ENCODE measurements at places on chromosomes 2 and 18.

- no peak for DNase-seq
These were observed 262.0 kb downstream of the SLC8A1 start for GRCh38 chr2:40189881-40190280.

DNA sequence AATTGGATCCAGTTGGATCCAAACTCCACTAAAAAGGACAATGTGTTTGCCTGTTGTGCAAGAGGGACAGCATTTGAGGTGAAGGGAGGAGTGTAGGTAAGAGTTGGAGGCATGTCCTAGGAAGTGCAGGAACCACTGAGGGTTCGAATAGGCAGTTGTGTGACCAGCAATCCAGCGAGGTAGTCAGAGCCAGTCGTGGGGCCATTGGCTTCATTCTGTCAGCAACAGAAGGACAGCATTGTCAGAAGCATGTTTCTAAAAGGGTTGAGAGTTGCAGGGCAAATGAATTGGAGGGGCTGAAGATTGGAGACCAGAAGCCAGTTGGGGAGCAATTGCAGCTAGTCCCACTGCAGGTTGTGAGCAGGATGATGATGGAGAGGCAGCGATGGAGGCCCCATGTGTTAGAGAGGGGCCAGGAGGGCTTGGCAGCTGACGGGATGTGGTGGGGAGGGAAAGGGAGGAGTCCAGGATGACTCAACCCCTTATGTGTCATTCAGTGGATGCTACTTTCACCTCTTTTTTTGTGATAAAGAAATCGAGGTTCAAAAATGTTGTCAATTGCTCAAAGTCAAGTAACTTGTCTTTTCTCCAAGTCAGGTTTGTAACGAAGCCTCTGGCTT, 96.7 kb upstream of the SIX3 start:
- DNase-seq: no peak

DNA sequence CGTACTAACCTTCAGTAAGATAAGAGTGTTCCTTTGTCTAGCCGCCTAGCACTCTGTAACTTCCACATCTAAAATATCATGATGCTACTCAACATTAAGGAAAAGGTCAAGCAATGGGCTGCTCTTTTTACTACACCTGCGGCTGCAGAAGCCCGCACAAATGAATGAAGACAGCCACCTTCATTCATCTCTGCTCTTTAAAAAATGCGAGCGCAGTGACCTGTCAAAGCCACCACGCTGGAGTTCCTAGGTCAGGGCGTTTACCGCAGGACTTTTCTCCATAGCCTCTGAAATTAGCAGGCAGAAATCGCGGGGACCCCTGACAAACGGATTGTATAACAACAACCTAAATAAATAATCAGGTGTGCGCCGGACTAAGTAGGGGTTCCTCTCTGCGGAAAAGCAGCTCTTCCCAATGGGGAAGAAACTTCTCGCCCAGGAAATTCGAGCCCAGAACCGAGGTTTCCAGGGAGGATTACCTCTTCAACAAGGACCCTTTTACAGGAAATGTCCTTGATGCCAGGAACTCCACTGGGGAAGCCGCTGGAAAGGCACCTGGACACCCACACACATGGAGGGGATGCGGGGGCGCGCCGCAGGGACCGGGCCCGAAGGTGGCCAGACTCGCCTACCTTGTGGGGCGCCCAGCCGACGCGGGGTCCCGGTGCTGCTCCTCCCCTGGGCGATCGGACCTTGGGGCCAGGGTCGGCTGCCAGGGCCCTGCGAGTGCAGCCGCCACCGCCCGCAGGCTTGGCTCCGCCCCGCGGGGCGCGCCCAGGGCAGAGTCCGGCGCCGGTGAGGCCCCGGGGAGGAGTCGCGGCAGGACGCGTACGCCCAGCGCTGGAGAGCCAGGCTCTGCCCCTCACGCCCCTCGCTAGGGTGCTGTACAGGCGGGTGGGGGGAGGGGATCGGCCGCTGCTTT, at the start of gene CCDC68:
CCDC68 (minus strand) TSS at position 758 of the 922 bp plus-strand sequence. CDS start 16,670 bp downstream, outside the sequence.
- DNase-seq: no peak

- DNase-seq: no peak
These were observed 56.9 kb downstream of the ACKR3 start for GRCh38 chr2:236626391-236627150.

- DNase-seq: no peak
These were observed 65.4 kb downstream of the FAM168B start for GRCh38 chr2:131027566-131028528.

GRCh38 chr2:181784556-181784955, 104.2 kb upstream of the NEUROD1 start:
- no peak for DNase-seq

- no peak for DNase-seq
These were observed 189.9 kb upstream of the SH3BP4 start for GRCh38 chr2:234761910-234762309.

DNA sequence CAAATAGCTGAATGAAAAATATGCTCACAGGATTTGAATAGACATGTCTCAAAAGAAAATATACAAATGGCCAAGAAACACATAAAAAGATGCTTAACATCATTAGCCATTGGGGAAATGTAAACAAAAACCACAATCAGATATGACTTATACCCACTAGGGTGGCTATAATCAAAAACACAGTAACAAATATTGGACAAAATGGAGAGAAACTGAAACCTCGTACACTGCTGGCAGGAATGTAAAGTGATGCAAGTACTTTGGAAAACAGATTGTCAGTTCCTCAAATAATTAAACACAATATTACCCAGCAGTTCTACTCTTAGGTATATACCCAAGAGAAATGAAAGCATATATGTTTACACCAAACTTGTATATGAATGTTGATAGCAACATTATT, 213.0 kb downstream of the PHLPP1 start:
- DNase-seq: no peak

- DNase-seq: no peak
These were observed 174.2 kb upstream of the OSR1 start for GRCh38 chr2:19532547-19533196.

DNA sequence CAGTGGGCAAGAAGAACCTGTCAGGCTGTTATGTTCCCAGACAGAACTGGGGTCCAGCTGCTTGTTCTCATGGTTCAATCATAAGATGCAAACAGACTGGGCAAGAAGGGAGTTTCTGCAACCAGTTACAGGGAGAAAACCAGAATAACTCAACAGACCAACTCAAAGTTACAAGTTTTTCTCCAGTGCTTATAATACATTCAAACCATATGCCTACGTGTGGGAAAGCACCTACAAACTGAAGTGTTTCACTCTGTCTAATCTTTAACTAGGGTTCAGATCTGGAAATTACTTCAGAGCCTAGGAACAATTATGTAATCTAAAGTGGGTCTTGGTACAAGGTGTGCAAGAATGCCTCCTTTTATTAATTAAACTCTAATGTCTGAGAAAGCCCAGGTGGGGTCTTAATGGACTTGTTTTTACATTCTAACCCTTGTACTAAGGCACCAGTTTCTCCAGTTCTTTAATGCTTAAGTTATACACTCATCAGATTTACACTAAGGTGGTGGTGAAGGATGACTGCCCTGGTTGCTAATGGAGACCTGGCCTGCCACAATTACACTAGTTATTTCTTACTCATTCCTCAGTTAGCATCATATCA, 951.9 kb downstream of the TSN start:
- no peak for DNase-seq

DNA sequence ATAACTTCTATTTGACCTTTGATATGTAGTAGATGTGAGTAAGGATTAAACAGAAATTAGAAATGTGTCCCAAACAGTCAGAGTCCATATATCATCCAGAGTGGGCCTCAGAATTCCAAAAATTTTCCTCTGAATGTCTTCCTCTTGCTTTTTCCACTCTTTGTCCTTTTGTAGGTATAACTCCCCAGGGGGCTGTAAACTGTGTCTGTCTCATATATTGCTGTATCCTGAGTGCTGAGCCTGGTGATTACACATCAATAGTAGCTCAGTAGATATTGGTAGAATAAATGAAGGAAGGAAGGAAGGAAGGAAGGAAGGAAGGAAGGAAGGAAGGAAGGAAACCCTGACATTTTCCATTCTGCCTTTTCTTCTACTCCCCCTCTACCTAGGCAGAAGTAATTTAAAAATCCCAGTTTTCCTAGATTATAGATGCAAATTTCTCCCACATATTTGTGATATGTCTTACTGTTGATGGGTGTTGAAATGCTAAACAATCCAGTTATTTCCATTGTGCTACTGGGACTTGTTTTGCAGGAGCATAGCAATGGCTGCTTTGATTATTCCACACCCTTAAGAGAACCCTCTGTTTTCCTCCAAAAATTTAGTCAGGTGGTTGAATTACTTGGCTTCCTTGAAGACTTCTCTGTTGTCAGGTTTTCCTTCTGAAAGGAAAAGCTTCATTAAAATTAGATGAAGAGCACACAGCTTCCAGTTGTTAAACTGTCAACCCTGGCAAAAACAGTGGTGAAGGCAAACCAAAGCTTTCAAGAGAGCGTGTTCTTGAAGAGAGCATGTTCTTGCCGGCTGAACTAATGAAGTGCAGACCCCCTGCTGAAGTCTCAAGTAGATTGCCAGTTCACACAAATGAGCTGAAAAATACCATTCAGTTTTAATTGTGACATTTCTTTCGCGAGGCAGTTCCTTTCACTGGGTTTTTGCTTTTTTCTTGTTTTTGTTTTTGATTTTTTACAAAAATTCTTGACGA, 147.8 kb downstream of the KCNE4 start:
- no peak for DNase-seq

- DNase-seq: no peak
These were observed 11.5 kb downstream of the SLC9A4 start for GRCh38 chr2:102484310-102485061.

DNA sequence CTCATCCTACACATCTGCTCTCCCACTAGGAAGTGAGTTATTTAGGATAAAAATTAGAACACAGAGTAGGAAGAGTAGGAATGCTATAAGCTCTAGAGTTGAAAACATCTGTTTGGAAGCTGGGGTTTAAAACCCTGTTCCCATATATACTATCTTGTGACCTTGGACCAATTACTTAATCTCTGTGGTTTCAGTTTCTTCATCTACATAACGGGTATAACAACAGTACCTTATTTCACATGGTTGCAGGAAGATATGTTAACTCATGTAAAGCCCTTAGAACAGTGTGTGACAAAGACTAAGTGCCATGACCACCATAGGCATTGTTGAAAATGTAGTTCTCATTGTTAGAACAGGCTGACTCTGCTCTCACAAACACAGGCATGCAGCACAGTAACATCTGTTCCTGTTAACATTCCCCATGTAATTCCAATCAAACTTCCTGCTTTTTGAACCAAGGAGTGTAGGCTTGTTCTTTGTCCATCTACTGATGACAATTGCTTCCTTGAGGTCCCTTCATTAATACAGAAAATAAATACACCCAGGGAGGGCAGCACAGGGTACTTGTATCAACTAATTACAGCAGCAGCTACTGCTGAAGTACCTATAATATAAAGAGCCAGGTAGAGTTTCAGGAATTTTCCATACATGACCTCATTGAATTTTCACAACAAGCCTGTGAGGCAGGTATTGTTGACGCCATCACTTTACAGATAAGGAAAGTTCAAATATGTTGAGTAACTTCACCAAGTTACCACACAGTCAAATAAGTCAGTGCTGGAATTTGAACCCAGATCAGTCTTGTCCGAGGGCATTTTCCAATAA, 204.2 kb downstream of the L3MBTL4 start:
- DNase-seq: no peak

GRCh38 chr18:26746826-26747475, 118.6 kb downstream of the AQP4 start:
- DNase-seq: no peak

DNA sequence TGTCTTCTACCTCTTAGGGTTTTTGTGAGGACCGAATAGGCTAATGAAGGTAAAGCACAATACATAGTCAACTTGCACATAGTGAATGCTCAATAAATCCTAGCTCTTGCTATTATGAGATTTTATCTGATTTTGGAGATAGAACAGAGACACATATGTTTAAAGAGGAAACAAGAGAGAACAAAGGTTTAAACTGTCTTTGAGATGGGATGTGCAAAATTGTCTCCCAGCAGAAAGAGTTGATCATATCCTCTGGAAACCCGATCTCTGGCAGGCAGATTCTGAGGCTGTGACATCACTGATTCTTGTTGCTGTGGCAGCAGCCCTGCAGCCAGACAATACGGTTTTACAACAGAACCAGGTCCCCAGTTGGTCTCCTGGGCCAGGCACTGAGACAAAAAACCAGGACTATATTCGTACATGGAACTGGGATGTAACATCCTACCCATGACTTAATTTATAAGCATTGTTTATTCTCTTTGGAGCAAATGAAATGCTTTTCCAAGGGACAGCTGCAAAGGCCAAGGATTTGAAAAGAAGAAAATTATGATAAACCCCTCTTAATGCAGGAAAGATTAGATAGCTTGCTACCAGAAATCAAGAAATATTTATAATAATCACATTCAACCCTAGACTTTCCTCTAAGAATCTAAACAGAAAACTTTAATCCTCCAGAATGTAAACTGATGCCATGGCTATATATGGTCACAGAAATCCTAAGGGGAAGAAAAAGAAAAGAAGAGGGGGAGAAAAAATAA, 80.2 kb downstream of the SLC8A1 start:
- DNase-seq: no peak

GRCh38 chr2:30777661-30778505, 29.4 kb downstream of the CAPN13 start:
- no peak for DNase-seq

DNA sequence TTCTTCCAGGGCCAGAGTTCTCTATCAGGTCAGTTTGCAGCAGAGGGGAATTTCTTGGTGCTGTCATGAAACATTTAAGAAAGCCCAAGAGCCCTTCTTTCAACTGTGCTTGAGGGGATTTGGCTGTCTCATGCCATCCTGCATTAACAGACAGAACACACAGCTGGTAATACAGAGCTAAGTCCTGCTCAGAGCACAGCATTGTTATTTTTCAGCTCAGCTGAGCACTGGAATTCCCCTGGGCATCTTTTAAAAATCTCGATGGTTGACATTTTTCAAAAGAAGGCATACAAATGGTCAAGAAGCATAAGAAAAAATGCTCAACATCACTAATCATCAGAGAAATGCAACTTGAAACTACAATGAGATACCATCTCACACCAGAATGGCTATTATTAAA, 14.9 kb upstream of the IL1R2 start:
- DNase-seq: no peak

GRCh38 chr2:202099515-202099914, 26.5 kb downstream of the KIAA2012 start:
- no peak for DNase-seq

GRCh38 chr18:58924473-58924872, 59.8 kb downstream of the ZNF532 start:
- DNase-seq: no peak
